ENCODE measurements at places on chromosomes 6 and 20. TPM values are rescaled to one million over a fixed set of nuclear protein-coding genes. Genes with fewer than 3 reads are reported as not detected.

DNA sequence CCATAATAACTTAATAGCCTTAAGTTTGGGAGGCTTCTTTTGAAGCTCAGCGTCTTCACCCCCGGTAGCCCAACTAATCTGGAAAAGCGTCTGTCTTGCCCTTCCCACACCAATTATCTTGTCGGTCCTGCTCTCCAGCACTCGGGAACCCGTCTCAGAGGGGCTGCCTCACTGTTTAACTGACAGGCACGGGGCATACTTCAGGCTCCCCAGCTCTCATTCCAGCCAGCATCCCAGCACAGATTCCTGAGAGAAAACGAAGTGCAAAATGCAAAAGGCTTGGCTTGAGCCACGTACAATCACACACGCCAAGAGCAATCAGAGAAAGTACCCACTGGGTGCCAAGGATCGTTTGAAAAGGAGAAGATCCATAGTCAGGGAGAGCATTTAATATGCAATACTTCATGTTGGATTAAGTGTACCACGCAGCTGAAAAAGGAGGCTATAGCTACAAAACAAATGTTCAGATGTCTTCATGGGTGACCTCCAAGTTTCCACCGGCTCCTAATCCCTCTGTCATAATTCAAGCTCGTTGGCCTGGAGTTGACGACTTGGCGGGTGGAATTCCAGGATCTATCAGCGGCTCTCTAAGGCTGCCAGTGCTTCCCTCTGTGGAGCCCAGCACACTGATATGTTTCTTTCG lies 53.7 kb upstream of the STX16 start:
- no peaks in the 10 kb centered on the region for H3K4me1 ChIP-seq
- no peak overlapping the region for H3K4me3 ChIP-seq
- no peak overlapping the region for H3K27ac ChIP-seq

DNA sequence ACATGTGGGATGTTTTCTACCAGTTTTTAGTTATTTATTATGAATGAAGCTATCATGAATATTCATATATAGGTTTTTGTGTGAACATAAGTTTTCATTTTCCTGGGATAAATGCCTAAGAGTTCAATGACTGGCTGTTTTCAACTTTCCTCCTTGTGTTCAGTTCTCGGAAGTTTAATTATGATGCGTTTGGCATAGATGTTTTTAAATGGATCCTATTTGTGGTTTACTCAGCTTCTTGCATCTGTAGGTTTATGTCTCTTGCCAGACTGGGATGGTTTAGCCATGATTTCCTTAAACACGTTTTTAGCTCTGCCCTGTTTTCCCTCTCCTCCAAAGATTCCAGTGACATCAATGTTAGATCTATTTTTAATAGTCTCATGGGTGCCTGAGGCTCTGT lies 411.1 kb upstream of the CDH4 start:
- H3K27ac ChIP-seq, result no peak overlapping the region
- H3K27me3 ChIP-seq, result peaks cover 15% of the 10 kb centered on the region
- H3K36me3 ChIP-seq, result no peaks in the 10 kb centered on the region
- DNase-seq, result no peak
- no peak overlapping the region for H3K4me3 ChIP-seq

- H3K27ac ChIP-seq, result no peak overlapping the region
- H3K36me3 ChIP-seq, result no peaks in the 10 kb centered on the region
- no peak for DNase-seq
- H3K27me3 ChIP-seq, result no peaks in the 10 kb centered on the region
These were observed 82.2 kb upstream of the OPRM1 start for GRCh38 chr6:153956808-153957207.

Gene SOBP
- total RNA-seq, result 0.23 TPM

Data from activated CD4-positive, alpha-beta T cell treated with anti-CD3 and anti-CD28 coated beads for 36 hours (primary cell).